Stimulated activated CD8-positive, alpha-beta memory T cell treated with anti-CD3 and anti-CD28 coated beads, Interleukin-15, amount 100 ng/mL, for 4 hours (primary cell): ENCODE measurements at places on chromosomes 13 and 19.

- DNase-seq: no peak
Observed at GRCh38 chr13:20891034-20891433, 11.5 kb downstream of the XPO4 start.

GRCh38 chr13:99332456-99332855 is 25.3 kb upstream of the GPR183 start:
- no peak for DNase-seq

DNA sequence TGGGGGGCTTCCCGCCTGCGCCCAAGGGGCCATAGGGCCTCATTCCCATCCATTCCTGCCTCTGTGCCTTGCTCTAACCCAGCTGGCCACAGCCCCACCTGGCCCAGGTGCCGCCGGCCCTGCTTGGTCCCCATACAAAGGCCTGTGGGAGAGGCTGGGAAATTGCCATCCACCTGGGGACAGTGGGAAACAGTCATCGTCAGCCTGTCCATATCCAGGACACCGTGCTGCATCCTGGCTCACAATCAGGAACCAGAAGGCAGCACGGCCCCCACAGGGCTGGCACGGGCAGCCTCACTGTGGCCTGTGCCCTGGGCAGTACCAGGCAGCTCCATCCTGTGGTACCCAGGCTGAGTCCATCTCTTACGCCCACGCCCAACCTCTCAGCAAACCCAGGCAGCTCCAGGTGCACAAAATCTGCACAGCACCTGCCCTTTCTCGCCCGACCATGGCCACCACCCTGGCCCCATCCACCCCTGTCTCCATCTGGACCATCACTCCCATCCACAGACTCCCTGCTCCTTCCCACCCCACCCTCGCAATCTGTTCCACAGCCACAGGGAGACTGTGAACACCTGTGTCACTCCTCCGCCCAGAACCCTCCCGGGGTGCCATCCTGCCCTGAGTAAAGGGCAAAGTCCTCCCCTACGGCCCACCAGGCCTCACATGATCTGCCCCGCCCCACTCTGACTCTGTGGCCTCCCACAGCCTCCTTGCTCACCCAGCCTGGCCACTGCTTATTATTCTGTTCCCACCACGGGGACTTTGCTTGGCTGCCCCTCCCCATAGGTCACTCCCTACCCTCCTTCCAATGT is 21.1 kb upstream of the FBXO27 start:
- no peak for DNase-seq

GRCh38 chr13:90673746-90674145 is 673.7 kb upstream of the MIR17HG start:
- no peak for DNase-seq

DNA sequence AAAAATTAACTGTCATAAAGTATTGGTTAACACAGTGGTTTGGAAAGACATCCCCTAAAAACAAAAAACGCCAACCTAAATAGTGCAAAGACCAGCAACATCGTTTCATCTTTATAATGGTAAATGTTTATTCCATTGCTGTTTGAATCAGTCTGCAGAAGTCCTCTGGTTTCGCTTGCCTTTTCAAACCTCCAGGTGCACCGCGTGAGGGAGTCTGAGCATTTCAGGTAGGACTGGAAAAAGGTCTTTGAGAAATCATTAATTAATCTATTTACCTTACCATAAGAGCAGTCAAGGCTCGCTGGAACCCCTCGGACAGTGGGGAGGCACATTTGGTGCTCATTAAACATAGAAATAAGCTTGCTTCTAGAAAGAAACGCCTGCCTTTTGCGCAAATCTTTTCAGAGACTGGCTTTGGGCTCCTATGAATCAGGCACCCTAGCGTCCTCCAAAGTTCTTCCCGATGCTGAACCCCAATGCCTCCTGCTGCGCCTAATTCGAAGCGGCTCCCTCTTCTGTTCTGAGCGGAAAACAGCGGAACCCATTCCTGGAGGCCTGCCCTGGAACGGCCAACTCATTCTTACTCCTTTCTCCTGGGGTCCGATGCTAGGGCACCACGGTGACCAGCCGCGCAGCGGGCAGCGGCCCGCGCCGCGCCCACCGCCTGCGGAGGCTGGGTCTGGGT is 951 bp upstream of the MTUS2 start:
- no peak for DNase-seq

DNA sequence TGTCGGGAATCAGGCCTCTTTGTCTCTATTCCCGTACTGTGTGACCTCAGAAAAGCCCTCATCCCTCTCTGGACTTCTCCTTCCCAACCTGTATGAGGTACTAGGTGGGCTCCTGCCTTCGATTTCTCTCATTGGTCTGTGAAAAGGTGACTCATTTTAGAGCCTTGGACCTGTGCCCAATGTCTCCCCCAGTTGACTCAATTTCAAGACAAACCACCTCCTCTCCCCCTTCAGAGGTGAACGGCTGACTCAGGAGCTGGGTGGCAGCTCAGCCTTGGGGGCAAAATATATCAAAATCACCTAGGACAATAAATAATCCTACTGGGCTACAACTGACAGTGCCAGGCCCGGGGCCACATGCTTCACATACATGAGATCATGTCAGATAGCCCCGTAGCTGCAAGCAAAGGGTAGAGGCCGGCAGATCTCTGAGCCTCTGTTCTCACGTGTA is 630 bp downstream of the COQ8B start:
- peak; percentile 81 for DNase-seq

DNA sequence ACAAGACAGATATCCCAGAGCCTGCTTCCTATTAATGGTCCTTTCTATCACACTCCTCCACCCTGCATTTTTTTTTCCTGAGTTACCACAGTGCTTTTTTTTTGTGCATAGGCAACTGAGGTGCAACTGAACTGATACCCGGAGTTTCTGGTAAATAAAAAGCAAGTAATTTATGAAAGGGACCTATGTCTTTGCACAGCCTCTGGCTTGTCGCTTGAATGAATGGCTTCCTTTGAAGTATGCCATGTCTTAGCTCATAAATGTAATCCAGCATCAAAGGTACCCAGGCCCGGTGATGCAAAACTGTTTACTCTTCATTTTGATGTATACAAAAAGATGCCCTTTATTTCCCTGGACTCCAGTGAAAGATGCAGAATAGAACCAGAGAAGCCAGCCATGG is 31.8 kb downstream of the GSX1 start:
- DNase-seq: no peak

- no peak for DNase-seq
Observed at GRCh38 chr13:38979891-38980749, 10.5 kb downstream of the STOML3 start.

- DNase-seq: no peak
Observed at GRCh38 chr13:25253702-25254101, 33.6 kb downstream of the MTMR6 start.

GRCh38 chr19:48739404-48740163 is 826 bp downstream of the RASIP1 start:
- no peak for DNase-seq

- no peak for DNase-seq
Observed at GRCh38 chr13:38042771-38043170, 173.2 kb upstream of the TRPC4 start.

GRCh38 chr13:76725896-76726295 is 160.3 kb downstream of the KCTD12 start:
- no peak for DNase-seq
